ENCODE measurements at places on chromosomes 1 and 21.

DNA sequence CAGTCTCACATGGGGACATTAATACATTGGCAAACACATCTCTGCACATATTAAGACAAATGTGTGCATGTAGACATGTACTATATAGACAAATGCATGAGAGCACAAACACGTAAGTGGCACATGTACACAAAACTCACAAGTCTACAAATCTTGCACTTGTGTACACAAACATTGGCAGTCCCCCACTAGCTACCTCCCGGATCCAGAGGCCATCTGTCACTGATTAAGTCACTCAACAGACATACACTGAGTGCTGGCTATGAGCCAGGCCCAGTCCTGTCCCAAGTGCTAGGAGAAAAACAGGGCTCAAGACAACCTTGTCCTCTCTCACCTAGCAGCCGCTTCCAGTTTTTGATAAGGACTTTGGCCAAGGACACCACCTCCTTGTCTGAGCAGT, 7.0 kb downstream of the TCEA3 start:
- DNase-seq: no peak

DNA sequence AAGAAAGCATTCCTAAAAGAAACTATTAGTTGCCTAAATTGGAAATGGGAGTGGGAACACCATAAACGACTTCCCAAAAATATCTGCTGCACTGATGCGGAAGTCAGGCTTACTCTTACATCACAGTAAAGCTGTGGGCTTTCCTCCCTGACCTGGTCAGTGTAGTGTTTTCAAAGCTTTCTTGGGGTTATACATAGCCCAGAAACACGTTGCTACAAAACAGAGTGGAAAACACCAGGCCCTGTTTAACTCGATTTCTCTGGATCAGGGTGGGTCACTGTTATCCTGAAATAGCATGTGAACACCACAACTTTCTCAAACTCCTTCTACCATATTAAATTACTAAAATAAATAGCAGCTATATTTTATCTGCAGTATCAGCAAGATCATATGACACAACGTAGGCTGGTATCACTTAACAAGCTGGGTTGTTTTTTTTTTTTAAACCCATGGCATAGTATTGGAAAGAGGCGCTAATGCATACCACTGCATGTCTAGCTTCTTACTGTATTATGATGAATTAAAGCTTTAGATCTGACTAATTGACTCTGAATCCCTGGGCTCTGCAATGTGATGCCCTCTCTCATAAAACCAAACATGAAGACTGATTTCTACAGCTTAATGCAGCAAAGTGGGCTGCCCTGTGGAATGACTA, 184.6 kb downstream of the TGFB2 start:
- no peak for DNase-seq

- DNase-seq: no peak
Observed at GRCh38 chr1:45545553-45546310, 4.9 kb upstream of the AKR1A1 start.

GRCh38 chr1:221723018-221723847, 18.7 kb downstream of the DUSP10 start:
- no peak for DNase-seq

GRCh38 chr1:112533029-112533428, 24.3 kb downstream of the WNT2B start:
- no peak for DNase-seq

DNA sequence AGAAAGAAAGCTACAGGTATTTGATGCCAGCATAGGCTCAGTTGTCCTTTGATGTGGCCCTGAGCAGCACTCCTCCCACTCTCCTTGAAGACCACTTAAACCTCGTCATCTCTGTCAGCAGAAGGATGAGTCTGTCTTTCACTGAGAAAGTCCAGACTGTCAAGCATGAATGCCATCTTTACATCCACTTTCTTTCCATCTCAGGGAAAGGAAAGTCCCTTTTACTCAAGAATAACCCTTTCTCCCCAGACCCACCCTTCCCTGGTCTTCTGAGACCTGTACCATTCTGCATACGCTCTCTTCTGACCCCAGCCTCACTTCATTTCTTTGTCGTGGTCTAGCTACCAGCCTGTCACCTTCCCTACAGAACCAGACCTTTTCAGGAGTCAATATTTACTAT, 4.0 kb upstream of the ELAPOR1 start:
- no peak for DNase-seq

DNA sequence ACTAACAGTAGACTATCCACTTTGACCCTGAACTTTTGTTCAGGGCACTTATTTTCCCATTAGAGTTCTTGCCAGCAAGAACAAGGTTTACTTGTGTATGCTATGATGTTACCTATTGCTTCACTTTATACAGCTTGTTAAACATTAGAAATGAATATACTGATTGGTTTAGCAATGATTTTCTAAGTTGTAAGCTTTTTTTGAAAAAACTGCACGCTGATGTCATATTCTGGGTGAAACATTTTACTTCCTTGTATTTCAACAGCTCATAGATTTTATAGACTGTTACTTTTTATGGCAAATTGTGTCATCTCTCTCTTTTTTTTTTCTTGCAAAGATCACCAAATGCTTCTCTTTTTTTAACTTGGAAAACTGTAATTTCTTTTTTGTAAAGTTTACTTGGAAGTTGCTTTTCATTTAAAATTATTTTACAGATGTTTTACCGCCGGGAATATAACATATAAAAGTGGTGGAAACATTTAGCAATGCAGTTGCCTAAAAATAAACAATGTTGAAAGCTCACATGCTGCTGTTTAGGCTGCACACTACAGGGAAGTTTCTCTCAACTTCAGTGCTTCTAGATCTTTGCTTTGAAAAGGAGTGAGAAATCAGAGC, 215.3 kb upstream of the NFIA start:
- DNase-seq: no peak

GRCh38 chr1:115090186-115090490, 835 bp upstream of the TSPAN2 start:
- no peak for DNase-seq

DNA sequence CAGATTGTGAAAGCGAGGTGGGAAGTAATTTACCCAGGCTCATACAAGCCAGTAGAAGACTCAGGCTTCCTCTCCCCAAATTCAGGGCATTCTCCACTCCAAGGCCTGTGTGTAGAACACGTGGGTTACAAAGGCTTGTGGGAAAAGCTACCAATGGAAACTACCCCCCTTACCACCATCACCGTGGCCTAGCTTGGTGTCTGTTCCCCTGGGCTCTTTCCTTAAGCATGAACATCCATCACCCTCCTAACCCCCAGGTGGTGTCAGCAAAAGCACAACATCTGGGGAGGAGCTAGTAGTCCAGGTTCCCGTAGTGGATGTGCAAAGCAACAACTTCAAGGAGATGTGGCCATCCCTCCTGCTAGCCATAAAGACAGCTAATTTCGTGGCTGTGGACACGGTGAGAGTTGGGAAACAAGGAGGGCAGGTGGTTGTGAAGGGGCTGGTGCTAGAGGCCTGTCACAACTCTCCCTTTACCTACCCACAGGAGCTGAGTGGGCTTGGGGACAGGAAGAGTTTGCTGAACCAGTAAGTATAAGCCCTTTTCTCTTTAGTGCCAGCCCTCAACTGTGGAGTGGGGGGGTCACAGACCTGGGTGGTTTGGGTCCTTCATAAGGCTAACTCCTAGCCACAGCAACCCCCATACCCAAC, 701 bp upstream of the MUTYH start:
- no peak for DNase-seq

Data from omental fat pad (tissue), 4 donors.